ENCODE measurements at places on chromosomes 2 and 18.
A peak's percentile ranks its signal among the peaks of the same experiment; 100 is the strongest.

DNA sequence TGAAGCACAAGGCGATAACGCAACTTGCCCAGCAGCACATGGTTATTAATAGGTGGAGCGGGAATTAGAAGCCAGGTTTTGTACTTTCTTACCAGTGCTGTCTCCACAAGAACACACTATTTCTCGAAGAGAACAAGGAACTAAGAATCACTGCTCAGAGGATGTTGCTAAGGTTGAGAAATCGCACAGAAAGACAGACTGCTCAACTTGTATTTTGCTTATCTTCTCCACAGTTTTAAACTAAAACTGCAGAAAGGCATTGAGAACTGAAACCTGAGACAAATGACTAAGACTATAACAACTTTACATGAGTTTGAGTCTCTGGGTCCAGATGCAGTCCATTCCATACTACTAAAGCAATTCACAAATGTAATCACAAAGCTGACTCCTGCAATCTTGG is 6.2 kb downstream of the PRKD3 start:
- DNase-seq = no peak

DNA sequence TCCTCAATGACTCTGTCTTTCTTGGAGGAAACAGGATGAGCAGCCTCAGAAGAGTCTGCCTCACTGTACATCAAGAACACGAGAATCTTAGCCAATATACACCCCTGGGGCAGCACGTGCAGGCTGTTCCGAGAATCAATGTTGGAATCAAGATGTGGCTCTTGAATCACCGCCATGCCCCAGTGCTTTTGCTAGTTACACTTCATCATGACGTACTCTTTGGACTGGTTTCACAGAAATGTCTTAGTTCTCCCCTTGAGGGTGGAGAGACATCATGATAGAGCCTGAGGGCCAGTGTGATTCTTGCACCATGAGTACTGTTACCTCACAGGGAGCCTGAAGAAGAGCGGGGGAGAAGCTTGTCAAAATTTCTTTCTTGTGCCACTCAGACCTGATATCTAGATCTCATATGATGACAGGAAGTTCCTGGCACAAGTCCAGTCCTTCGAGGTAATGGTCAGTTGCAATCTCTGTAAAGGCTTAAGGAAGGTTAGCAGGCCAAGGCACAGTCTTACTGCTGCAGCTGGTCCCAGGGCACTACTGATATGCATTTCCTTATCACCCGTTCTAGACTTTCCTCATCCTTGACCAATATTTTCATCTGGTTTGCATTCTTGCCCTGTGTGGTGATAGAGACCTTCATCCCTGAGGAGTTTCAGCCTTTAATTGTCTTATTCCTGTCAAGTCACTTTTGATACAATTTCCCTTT is 28.2 kb upstream of the STAT4 start:
- no peak for DNase-seq

- DNase-seq = no peak
Observed at GRCh38 chr2:208025814-208026184, 472 bp upstream of the PLEKHM3 start.

DNA sequence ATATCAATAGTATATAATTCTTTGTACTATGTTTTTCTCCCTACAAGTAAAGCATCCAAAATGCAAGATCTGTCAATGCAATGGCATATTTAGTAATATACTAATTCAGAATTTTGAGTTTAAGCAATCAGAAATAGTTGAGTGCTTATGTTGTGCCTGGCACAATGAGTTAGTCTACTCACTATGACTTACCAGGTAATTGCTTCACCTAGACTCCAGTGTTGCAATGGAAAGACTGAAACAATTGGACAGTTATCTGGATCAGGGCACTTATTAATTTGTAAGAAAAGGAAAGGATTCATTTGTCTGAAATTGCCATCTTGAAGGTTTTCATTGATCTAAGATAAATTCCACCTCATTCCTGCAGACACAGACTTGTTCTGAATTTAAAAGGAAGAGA is 97.6 kb upstream of the TCF4 start:
- DNase-seq = no peak

DNA sequence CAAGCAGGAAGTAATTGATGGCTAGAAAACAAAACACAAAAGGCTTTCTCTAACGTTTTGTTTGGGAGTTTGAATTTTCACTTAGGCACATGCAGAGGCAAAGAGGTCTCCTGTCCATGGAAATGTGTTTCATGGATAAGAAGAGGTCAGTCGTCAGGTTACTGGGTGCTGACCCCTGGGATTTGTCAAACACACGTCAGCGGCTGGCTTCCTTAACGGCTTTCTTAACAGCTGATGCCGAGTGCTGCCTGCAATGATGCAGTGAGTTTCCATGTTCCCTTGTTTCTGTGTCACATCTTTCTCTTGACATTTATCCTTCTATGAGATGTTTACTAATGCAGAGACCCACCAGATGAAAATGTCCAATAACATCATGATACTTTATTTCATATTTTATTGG is 31.7 kb downstream of the GPR39 start:
- no peak for DNase-seq

DNA sequence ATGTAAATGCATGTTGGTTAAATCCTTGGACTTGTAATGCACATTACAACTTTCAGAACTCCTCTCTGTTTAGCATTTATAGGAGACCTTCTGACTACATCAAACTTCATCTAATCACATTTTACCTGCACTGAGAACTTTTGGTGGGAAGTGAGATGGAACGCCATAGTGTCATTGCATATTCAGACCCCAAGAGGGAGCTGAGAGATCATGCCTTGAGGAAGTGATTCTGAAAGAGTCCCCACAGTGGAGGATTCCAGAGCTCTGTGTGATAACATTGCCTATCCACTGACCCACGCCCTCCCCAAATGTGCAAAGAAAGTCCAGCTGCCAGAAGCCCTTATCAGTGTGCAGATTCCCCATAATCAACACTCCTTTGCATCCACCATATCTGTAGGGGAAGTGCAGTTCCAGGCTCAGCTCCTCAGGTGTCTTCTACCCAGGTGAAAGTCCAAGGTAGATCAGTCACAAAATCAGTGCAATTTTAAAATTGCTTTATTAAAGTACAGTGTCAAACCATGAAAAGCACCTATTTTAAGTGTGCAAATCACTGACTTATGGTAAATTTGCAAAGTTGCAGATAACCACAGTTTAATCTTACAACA is 212.4 kb downstream of the RPIA start:
- no peak for DNase-seq

DNA sequence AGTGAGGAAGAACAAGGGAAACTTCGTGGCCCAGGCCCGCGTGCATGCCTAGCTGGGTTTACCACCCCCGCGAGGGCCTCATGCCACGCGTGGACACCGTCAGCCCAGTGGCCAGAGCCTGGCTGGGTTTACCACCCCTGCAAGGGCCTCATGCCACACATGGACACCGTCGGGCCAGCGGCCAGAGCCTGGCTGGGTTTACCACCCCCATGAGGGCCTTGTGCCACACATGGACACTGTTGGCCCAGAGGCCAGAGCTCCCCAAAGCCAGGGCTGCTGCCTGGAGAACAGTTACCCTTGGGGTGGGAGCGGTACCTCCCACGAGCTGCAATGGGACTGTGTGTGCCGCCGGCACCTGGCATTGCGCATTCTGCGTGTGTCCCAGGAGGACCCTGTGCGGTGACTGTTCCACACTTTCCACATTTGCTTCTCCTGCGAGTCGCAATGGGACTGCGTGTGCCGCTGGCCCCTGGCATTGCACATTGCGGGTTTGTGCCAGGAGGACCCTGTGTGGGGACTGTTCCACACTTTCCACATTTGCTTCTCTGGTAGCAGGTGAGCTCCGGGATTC is 105.6 kb upstream of the CTDP1 start:
- no peak for DNase-seq

GRCh38 chr2:156333274-156333950 is 891 bp upstream of the NR4A2 start:
- no peak for DNase-seq

DNA sequence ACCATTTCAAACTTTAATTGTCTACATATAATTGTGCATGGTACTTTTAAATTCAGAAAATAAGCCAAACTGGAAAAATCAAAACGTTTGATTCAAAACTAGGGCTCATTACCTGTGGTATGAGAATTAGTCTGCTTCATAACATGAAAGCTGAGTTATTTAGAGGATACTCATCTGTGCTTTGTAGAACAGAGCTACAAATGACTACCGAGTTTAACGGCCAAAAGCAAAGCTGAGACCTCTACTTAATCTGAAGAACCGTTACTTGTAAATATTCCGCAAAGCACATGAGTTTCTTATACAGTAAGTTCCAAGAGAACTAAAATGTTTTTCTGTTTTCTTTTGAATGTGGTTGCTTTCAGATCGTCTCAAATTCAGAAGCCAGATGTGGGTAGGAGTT is 123.7 kb upstream of the SMAD7 start:
- DNase-seq = no peak

DNA sequence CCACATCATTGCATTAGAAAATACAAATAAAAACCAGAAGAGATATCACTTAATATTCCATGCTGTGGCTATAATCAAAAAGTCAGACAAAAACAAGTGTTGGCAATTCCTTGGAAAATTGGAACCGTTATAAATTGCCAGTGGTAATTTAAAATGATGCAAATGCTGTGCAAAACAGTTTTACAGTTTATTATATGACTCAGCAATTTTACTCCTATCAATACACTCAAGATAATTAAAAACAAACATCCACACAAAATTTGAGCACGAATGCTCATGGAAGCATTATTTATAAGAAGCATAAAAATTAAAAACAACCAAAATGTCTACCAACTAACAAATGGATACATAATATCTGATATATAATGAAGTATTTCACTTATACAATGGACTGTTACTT is 728.8 kb downstream of the CBLN2 start:
- DNase-seq = no peak

DNA sequence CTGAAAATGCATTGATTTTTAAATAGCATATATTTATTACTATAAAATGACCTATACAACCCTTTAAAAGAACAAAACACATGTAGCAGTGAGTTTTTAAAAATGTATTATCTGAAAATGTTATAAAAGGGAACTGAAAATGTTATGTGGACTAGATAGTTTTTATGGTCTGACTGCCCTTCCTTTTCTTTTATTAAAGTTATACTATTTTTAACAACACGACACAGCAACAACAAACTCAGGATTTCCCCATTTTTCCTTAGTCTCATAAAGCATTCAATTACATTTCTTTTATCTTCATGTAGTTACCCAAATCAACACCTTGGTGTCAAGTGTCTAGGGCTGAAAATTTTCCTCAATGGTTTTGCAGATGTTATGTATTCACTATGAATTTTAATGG is 132.8 kb upstream of the TMEFF2 start:
- no peak for DNase-seq

GRCh38 chr2:70440621-70441020 is 113.0 kb downstream of the TGFA start:
- peak; percentile 26 for DNase-seq

- no peak for DNase-seq
Observed at GRCh38 chr2:160970052-160970965, 189.9 kb upstream of the TANK start.

GRCh38 chr2:212711856-212712255 is 173.3 kb upstream of the ERBB4 start:
- no peak for DNase-seq

- no peak for DNase-seq
Observed at GRCh38 chr2:56803596-56803995, 619.8 kb downstream of the CCDC85A start.

DNA sequence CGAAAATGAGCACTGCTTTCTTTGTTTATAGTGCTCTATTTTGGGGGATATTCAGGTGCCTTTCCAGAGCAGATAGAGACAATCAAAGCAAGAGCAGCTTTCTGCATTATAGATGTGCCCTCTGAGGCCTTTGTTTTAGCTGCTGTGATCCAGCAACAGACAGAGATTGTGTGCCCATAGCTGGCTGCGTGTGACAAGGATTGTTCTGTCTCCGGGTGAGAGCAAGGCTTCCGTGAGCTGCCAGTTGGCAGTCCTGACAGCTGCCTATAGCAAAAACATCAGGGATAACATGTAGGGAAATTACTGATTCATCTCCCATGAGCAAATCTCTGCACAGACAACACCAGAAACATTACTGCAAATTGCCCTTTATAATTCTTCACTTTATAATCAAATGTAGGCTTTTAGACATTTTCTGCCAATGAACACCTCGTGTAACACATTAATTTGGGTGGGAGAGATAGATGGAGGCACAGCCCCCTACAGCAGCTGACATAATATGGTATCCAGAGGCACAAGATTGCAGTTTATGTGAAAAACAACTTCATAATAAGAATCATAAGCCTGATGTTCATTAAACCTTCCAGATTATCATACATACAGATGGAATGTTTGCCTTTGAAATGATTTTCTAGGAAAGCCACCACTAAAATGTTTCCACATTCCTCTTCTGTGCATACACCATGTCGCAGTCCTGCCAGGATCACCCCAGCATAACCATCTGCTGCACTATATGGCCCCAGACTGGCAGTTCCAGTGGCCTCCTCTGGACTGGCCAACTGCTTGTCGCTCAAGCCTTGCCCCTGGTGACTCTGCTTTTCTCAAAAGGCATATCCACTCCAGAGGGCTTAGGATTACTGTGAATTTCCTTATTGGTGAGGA is 131.2 kb downstream of the TRIB2 start:
- DNase-seq = no peak

- no peak for DNase-seq
Observed at GRCh38 chr18:24398540-24398939, 916 bp upstream of the OSBPL1A start.

DNA sequence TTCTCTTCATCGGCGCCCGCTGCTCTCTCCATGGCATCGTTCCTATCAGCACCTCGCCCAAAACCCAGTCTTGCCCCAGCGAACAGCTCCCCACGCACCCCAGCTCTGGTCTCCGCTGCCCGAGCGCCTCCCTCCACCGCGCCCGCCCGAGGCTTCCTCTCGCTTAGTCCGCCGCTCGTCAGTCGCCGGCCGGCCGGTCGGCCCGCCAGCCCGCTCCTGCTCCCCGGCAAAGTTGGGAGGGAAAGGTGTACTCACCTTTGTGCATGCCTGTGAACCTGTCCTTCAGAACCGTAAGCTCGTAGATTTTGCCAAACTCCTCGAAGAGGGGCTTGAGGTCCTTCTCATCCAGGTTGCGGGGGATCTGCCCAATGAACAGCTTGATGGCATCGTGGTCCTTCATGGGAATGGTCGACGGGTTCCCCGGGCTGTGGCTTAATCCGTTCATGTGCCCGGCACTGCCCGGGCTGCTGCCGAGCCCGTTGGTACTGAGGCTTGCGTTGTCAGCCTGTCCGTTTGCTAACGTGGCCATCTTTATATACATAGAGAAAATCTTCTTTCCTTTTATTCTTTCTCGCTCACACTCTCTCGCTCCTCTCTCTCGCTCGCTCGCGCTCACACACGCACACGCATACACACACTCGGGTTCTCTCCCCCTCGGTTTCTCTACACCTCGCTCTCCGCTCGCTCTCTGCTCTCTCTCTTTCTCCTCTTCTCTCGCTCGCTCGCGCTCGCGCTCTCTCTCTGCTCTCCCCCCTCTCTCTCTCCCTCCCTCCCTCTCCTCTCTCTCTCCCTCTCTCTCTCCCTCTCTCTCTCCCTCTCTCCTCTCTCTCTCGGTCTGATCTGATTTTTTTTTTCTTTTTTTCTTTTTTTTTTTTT is at the start of gene CELF4:
TSS of gene CELF4 (minus strand) at position 698 of the 876 bp plus-strand sequence.
- DNase-seq = no peak

All from activated T-cell treated with anti-CD3 and anti-CD28 coated beads for 1 hour (primary cell).